ENCODE measurements at places on chromosomes 11 and 22. TPM values are rescaled to one million over a fixed set of nuclear protein-coding genes. Genes with fewer than 3 reads are reported as not detected.
A peak's percentile ranks its signal among the peaks of the same experiment; 100 is the strongest.

TAF6L gene
- total RNA-seq, result 26.0 TPM

MMP3 gene
- not detected for total RNA-seq

GRCh38 chr22:18066181-18066859, 11.5 kb upstream of the PEX26 start:
- H3K36me3 ChIP-seq, result no peaks in the 10 kb centered on the region
- peaks cover 54% of the 10 kb centered on the region for H3K4me1 ChIP-seq
- no peak overlapping the region for H3K4me3 ChIP-seq
- H3K27me3 ChIP-seq, result no peaks in the 10 kb centered on the region

DNA sequence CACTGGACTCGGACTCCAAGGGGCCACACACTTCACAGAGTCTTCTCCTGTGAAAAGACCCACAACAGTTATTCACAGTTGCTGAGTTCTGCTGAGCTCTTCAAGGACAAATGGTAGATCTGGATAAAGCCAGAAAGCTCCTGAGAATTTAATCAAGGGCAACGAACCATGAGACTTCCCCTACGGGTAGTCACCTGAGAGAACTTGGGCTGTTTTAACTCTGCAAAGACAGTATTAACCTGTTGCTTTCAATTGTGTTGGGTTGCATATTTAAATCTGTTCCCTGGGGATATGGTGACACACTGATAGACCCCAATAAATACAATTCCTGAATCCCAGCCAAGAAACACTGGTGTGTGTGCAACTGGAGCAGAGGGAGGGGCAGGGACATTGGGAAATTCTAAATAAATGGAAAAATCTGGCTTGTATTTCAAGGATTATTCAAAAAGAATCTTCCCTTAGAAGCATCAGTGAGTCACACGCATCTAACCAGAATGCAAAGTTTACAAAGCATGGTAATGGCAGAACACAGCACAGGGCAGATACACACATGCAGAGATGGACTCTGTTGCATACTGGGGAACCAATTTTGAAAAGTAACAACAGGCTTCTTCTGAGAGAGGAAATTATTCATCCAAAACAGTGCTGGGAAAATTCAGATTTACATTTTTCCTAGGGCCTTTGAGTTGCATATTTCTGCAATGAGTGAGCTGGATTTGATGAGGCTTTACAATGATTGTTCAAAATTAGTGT, 4.0 kb downstream of the KCNJ1 start:
- peaks cover 46% of the 10 kb centered on the region for H3K27me3 ChIP-seq
- H3K36me3 ChIP-seq, result no peaks in the 10 kb centered on the region
- H3K4me1 ChIP-seq, result no peaks in the 10 kb centered on the region
- DNase-seq, result no peak

DNA sequence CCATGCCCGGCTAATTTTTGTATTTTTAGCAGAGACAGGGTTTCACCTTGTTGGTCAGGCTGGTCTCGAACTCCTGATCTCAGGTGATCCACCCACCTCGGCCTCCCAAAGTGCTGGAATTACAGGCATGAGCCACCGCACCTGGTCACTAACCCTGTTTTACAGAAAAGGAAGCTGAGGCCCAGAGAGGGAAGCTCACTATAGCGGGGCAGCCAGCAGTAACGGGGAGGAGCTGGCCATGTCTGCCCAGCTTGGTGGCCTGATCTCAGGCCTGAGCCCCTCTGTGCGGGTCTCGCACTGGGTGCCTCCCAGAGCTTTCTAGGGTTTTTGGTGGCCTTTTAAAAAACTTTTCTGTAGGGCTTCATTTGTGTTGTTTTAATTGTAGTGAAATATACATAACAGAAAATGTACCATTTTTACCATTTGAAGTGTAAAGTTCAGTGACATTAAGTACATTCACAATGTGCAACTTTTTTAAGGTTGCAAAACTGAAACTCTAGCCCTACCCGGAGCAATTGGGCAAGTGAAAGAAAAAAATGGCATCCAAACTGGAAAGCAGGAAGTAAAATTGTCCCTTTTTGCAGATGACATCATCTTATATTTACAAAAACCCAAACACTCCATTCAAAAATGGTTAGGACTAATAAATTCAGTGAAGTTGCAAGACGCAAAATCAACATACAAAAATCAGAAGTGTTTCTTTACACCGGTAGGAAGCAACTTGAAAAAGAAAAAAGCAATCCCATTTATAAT, 14.5 kb upstream of the CYTH4 start:
- peak overlapping the region; percentile 81 for H3K27ac ChIP-seq
- H3K36me3 ChIP-seq, result peaks cover 9% of the 10 kb centered on the region
- H3K4me1 ChIP-seq, result peaks cover 17% of the 10 kb centered on the region
- H3K4me3 ChIP-seq, result peak overlapping the region; percentile 70
